DMS153 (cell line): ENCODE measurements at places on chromosomes 13 and 19.

- DNase-seq: no peak
Observed at GRCh38 chr19:29851769-29852521, 40.2 kb downstream of the CCNE1 start.

DNA sequence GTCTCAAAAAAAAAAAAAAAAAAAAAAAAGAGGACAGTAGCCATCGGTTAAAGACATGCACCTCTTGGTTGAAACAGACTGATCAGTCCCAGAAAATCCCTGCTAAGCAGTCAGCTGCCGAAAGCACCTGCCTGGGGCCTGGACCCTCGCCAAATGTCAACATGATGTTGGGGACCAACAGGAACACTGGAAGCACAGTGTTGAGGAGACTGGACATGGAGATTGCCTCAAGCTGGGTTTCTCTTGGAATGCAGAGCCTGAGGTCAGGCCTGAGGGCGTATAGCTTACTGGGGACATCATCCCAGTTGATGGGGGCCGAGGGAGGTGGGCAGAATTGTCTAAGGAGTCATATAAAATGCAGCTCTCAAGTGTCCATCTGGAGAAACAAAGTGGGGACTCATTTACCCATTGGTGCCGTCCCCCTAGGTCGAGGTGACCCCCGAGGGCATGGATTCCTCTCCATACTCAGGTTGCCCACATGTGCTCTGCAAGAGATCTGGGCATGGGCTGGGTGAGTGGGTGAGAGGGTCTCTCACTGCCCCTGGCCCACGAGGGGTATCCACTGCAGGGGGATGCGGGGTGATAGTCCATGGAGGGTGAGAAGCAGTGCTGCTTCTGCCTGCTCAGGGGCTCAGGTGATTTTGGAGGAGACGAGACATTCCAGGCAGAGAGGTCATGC lies 164.5 kb downstream of the URI1 start:
- DNase-seq: no peak

- DNase-seq: no peak
Observed at GRCh38 chr13:105814219-105814901, 721.1 kb downstream of the EFNB2 start.

- DNase-seq: no peak
Observed at GRCh38 chr13:77740931-77741596, 43.6 kb downstream of the SLAIN1 start.

DNA sequence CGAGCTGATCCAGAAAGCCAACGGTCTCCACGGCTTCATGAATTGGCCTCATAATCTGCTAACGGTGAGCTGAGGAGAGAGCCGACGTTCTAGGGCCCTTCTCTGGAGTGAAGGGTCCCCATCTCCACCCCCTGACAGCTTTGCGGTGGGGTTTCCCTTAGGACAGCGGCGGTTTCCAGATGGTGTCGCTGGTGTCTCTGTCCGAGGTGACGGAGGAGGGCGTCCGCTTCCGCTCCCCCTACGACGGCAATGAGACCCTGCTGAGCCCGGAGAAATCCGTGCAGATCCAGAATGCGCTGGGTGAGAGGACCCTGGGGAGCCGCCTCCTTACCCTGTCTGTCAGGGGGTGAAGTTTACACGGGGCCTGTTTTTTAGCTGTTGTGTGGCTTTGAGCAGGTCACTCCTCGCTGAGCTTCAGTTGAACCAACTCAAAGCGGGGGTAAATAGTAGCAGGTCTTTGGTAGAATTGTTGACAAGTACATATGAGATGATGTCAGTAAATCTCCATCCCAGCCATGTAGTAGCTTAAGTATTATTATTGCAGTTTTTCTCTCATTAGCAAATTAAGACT lies 801 bp downstream of the QTRT1 start:
- DNase-seq: no peak

DNA sequence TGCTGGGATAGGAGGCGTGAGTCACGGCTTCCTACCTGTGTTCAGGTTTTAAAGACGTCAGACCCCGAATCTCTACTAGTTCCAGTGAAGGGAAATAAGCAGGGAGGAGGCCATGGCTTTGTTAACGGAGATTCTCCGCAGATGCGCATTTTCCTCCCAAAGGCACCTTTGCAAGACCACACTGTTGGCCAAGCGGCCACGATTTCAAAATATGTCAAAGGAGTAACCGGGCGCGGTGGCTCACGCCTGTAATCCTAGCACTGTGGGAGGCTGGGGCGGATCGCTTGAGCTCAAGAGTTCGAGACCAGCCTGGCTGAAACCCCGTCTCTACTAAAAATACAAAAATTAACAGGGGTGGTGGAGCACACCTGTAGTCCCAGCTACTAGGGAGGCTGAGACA lies 21.9 kb downstream of the ZNF763 start:
- DNase-seq: no peak

GRCh38 chr19:53157626-53158025 lies 1.2 kb downstream of the ZNF347 start:
- no peak for DNase-seq

DNA sequence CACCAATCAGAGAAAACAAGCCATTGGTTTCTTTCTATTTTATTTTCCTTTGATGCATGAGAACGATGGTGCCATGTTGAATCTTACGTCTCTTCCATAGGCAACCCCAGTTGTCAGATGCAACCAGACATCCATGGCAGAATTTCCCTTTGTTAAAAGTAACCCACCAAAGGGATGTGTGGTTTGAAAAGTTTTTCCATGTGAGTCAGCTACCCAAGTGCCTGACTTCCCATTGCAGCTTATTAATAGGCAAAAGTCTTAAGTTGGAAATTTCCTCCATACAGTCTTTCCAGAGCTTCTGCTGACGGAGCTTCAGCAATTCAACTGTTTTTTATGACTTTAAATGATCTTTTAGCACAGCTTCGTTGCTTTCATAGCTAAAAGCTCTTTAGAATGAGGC lies 73.8 kb upstream of the FAM216B start:
- DNase-seq: no peak

- no peak for DNase-seq
Observed at GRCh38 chr13:75255653-75256052, 226.3 kb downstream of the TBC1D4 start.

GRCh38 chr13:60211548-60211947 lies 47.8 kb upstream of the DIAPH3 start:
- no peak for DNase-seq

GRCh38 chr19:4064496-4065260 lies 2.0 kb downstream of the ZBTB7A start:
- DNase-seq: no peak

DNA sequence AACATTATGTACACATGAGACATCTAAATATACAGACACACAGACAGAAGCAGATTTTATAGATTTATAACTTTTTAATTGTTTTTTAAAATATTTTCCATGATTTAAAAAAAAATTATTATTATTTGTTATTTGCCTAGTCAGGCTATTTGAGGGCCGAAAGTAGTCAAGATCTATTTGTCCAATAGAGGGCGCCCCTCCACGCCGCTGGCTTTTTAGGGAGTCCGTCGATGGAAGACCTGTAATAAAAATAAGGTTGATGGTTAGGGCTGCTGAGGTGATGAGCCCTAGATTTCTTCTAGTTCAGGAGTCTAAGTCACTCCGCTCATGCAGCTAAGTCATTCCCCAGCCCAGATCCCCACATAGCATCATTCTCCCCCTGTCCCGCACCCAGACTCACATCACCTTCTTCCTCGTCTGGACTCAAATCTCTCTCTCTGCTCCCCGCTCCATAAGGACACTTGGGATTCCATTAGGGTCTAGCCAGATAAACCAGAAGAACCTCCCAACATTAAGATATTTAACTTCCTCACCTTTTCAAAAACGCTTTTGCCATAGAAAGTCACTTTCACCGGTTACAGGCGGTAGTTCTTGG lies 33.9 kb upstream of the CEACAM21 start:
- peak; percentile 13 for DNase-seq

- DNase-seq: no peak
Observed at GRCh38 chr19:40945645-40946044, 45.4 kb upstream of the CYP2B6 start.

DNA sequence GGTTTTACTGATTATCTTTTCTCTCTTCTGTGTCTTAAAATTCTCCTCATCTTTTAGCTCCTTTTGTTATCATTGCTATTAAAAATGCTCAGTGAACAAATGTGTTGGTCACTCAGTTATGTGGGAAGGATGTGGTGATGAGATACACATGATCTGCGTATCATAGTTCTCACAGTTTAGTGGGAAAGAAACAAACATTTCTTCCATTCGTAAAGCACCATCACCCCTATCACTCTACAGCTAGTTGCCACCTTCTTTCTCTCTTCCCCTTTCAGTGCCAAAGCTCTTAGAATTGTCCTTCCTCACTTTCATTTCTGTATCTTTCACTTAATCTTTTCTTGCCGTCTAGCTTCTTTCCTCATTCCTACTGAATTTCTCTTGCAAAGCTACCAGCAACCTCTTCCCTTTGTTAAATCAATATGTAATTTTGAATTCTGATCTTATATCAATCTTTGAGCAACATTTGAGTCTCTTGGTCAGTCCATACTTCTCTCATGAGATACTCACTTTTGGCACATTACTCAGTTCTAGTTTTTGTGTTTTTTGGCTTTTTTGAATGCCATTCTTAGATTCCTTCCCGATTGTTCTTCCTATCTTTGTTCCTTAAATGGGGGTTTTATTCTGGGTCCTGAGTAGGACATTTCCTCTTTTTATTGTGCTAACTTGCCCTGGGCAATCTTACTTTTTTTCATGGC lies 122.3 kb downstream of the PCCA start:
- no peak for DNase-seq

- no peak for DNase-seq
Observed at GRCh38 chr13:80577926-80578670, 237.2 kb upstream of the SPRY2 start.

DNA sequence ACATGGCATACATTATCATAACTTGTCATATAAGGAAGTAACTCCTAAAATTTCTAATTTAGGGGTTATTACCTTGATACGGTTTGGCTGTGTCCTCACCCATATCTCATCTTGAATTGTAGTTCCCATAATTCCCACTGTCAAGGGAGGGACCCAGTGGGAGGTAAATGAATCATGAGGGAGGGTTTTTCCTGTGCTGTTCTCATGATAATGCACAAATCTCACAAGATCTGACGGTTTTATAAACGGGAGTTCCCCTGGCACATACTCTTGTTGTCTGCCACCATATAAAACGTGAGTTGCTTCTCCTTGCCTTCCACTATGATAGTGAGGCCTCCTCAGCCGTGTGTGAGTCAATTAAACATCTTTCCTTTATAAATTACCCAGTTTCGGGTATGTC lies 76.0 kb downstream of the ZDHHC20 start:
- DNase-seq: no peak

- no peak for DNase-seq
Observed at GRCh38 chr19:36115453-36116343, at the start of gene TBCB. Gene TBCB (plus strand): TSS chr19:36115468. CDS start chr19:36115561, 93 bp downstream.

DNA sequence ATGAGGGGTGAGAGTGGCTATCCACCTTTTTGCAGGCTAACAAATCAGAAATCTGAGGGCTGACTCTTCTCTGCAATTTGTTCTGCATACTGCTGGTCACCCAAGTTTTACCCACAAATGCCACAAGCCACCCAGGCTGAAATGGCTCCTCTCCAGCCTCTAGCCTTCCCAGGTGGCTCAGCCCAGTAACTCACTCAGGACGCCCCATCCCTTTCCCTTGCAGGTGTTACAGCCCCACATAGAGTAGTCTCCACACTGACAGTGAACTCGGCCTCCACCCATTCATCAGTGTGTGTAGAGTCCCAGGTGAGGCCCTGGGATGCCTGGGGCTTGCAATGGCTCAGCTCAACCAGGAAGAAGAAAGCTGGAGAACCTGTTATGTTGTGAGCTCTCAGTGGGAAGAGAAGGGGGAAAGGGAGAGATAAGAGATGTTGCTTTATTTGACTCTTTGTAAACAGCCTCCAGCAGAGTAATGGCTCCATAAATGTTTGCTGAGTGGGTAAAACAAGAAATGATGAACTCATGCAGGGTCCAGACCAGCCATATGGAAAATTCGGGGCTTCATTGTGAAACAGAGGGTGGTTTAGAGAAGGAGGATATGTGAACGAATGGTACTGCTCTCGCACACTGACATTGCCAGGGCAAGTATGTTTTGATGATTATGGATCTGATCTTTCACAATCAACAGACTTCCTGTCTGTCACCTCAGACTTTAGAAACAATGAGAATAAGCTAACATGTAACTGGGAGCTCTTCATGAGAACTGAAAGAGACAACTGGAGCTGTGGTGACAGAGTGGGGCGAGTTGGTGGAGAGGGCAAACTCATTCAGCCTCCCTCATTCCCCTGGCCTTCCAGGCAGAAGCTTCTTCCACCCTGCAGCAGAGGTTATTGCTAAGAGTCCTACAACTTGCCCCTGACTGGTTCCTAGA lies 74.2 kb upstream of the RFC3 start:
- DNase-seq: no peak

DNA sequence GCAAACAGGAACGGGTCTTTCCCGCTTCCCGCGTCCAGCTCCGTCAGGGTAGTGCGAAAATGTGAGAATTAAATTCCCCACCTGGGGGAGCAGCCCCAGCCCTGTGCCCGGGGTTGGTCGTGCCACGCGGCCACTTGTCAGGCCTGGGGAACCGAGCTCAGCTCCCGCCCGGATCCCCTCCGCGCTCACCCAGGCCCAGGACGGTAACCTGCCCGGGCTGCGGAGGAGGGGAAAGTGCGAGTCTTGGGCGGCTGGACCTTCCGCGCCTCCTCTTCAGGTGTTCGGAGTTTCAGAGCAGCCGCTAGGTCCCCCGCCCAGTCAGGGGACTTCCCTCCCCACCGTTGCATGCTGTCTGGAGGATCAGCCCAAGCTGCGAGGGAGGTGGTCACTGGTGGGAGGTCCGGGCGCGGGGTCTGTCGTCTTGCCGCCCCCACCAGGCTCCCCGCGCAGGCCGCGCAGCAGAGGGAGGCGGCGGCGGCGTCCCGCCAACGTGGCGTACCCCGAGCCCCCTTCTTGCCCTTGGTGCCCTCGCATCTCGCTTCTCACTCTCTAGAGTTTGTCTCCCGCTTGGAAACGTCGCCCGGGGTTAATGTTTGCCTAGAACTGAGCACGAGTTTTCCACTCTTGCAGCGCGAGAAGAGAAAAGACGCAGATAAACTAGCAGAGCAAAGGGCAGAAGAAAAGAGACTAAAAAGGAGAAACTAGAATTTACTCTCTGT lies 8.1 kb downstream of the URAD start:
- no peak for DNase-seq

DNA sequence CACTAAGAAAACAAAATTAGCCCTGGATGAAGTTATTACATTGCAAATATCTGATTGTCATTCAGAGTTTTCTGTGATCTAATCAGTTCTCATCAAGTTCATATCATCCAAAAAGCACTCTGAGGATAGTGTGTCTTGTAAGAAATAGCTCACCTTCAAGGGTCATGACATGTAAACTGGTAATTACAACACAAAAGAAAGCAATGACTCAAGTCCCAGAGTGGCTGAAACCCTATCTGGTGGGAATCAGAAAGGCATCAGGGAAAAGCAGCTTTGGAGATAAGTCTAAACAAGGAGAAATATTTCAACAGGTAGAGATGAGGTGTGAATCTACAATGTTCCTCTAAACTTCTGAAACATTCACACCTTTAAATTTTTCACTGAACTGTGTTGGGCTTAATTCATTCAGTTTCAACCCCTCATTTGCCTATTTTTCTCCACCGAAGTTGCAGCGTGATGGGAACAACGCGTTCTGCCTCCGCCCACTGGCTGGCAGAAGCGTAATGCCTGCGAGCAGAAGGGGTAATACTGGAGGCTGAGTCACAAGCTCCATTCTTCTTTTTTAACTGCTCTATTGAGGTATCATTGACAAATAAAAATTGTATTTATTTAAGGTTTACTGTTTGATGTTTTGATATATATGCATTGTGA lies 155.2 kb upstream of the IPO5 start:
- DNase-seq: no peak

GRCh38 chr13:113305208-113305607 lies 8.2 kb downstream of the LAMP1 start:
- no peak for DNase-seq

GRCh38 chr19:37077501-37077933 lies 716 bp upstream of the ZNF420 start:
- DNase-seq: no peak
